ENCODE measurements at places on chromosomes 6 and 20. TPM values are rescaled to one million over a fixed set of nuclear protein-coding genes. Genes with fewer than 3 reads are reported as not detected.
A peak's percentile ranks its signal among the peaks of the same experiment; 100 is the strongest.

DNA sequence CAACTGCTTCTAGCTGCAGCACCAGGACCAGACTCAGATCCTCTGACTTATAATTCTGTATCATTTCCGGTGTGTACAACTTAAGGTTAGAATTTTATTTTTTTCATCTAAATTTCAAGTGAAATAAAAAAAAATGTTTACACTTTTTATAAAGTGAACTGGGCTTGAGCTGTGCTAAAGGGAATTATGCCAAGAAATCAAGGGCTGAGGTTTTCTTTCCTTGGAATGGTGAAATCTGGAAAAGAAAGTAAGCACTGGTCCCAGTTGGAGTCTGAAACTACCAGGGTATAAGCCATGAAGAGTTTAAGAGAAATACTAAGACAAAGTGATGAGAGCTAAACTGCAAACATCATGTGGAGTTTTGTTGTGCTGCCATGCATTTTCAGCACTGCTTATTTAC, 21.7 kb upstream of the FYN start:
- no peak for DNase-seq

DNA sequence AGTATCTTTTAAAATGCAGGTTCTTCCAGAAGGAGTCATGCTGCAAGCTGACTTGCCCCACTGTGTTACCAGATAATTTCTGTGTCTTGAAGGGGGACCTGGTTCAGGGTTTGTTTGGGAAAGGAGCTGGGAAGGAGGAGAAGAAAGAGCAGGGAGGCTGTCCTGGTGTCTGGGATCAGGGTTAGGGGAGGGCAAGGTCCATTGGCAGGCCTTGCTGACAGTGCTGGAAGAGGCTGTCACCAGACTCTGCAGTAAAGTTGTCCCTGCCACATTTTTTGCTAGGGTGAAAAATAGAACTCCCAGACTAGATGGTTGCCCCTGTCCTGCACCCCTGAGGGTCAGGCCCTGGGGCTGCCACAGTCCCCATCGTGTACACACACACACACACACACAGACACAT, 14.9 kb downstream of the GLP1R start:
- no peak for DNase-seq

DNA sequence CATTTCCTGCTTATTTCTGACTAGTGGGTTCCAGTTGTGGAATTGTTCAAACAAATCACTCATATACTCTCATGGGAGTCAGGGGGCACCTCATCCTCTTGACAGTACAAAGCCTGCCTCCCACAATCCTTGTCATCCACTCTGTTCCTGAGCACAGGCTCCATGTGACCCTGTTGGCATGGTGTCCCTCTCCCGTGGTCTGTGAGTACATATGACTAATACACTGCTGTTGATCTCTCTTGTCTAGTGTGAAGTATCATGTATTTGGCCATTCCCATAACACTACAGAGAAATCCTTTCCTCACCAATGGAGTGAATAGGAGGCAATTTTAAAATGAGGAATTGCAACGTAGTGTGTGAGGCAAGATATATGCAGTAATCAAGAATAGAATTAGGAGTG, 185.3 kb downstream of the OGFRL1 start:
- DNase-seq = peak; percentile 88

- no peak for DNase-seq
These were observed 149.1 kb upstream of the IMPG1 start for GRCh38 chr6:76221525-76221924.

DNA sequence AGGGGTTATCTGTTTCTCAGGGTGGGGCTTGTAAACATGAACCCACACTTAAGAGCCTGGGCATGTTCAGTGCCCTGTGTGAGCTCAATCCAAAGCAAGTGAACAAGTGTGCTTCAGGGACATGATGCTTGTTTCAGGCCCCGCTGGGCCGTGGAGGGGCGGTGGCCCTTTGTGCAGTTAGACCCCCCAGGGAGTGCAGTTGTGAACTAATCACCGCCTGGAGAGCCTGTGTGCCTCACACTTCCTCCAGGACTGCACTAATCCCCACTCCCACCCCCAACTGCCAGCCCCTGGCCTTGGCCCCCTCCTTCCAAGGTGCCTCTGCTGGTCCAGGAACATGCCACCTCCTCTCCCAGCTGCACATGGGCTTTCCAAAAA, 58.1 kb downstream of the RREB1 start:
- DNase-seq = peak; percentile 52

- DNase-seq = no peak
These were observed 211.9 kb downstream of the PREX1 start for GRCh38 chr20:48615871-48616270.

DNA sequence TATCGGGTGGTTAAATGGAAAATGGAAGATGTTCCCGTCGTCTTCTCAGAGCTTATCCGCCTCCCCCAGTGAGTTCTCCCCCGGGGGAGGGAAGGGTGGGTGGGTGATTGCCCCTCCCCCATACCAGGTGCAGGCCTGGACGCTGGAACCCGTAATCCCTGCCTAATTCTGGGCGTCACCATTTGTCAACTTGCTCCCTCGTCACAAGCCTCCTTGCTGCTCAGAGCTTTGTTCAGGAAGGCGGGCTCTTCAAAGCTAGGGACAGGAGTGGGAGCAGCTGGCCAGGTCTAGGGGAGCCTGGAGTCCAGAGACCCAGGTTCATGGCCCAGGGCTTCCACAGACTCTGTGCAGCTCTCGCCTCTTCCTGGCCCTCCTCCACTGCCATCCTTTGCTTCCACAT, 25.6 kb downstream of the CDH22 start:
- no peak for DNase-seq

GRCh38 chr6:47016261-47016660, 25.9 kb downstream of the ADGRF1 start:
- DNase-seq = no peak

DNA sequence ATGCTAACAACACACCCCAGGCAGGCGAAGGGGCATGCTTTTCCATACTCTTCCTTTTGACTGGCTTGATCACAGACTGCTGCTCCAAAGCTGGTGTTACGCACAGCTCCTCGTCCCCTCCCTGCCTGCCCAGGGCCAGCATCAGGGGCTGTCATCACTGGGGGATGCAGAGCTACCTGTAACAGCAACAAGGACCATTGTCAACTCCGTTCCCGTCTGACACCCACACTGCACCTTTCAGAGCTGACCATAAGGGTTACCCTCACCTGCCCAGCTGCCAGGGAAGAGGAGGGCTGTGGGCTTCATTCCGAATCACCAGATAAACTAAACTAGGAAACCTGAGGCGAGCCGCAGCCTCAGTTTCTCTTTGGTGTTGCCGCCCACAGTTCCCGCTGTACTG, 15.4 kb downstream of the NQO2 start:
- DNase-seq = no peak

DNA sequence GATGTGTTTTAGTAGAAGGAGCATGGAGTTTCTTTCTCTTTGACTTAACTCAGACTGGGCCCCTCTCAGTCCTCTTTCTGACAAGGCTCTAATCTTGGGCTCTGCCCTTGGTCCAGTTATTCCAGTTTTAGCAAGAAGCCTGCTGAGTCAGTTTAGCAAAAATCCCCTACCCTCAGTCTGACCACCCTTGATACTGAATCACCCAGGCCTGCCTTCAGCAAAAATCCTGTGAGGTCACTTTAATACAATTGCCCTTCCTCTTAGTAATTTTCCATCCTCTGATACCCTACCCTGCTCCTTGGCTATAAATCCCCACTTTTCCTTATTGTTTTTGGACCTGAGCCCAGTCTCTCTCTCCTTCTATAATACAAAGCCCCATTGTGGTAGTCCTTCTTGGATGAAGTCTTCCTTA, 326.7 kb upstream of the NOX3 start:
- DNase-seq = peak; percentile 97

DNA sequence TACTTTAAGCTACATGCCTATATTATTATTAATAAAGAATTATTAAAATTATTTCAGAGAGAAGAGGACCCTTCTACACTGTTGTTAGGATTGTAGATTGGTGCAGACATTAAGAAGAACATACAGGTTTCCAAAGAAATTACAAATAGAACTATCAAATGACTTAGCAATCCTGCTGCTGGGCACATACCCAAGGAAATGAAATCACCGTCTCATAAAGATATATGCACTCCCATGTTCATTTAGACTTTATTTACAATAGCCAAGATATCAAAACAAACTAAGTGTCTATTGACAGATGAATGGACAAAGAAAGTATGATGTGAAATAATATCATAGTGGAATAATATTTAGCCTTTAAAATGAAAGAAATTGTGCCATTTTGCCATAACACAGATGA, 687.7 kb upstream of the POU3F2 start:
- no peak for DNase-seq

- DNase-seq = no peak
These were observed 12.1 kb upstream of the SERINC3 start for GRCh38 chr20:44533928-44534327.

GRCh38 chr6:41061196-41061726, 8.3 kb downstream of the APOBEC2 start:
- no peak for DNase-seq

GRCh38 chr6:81694855-81695254, 57.6 kb downstream of the TENT5A start:
- DNase-seq = no peak

GRCh38 chr6:156427345-156427744, 349.8 kb upstream of the ARID1B start:
- DNase-seq = peak; percentile 95

DNA sequence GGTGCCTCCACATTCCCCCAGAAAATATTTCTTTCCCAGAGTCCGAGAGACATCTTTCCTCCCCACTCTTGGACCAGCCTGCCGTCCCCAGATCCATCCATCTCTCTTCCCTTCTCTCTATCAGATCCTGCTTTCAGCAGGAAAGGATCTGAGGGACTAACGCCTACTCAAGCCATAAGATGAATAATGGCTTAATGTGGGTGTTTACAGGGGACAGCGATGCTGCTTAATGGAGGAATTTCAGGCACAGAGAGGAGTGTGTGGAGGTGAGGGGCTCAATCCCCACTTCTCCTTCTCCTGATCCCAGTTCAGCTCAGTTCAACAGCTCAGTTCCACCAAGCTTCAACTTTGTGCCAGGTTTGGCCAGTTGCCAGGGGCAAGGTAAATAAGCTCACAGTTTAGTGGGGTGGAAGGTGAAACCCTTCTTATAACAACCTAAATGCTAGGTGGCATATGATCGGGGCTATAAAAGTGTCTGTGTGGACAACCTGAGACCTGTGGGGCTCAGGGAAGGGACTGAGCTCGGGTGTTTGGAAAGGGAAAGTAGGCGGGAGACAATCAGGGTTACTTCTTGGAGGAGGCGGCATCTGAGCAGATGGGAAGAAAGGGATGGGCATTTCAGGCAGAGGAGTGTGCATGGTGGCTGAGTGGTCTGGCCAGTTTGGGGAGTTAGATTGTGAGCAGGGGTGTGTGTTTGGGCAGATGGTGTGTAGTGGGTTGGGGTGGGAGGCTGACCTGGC, 55.8 kb downstream of the CDH22 start:
- DNase-seq = no peak

DNA sequence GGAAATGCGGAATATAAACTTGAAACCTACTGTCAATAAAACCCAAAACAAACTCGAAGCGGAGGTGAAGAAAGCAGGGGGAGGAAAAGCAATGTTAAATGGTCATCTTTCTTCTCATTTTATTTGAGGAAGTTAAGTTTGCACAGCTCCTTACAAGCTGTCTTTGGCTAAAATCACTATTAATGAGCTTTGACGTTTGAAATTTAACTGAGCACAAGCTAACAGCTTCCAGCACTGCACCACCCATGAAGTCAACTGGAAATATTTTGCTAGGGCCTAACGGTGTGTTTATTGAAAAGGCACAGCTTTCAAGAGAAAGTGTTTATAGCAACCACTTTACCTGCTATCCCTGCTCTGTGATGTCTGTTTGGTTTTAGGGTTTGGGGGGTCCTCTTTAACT, 103.8 kb downstream of the PKHD1 start:
- DNase-seq = no peak

DNA sequence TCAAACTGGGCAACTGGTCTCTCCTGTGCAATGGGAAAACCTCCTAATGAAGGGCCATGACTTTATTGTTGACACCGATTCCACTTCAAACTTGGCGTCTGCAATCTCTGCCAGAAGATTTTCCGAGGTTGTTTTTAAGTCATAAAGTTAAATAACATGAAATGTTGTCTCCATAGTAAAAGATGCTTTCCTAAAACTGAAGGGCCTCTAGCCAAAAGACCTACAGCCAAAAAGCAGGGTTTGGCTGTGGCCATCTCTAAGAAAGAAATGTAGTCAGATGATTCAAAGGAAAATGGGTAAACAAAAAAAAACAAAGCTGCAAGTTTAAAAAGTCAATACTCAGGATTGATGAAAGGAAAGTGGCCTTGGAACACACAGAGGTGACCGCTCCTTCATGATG, 14.1 kb downstream of the CD93 start:
- no peak for DNase-seq

DNA sequence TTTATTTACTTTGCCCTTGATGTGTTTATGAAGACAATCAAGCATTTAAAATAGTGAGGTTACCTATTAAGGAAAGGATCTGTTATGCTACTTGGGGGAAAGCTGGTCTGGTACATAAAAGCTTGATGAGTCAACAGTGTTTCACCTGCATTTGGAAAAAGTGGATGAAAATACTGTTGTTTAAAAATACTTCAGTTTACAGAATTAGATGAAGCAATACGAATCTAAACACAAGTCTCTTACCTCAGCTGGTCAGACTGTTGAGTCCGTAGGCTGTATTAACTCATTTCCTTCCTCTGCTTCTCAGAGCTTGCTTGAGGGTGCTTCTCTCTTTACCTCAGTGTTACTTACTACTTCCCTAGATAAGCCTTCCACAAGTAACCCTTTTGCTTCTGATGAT, 36.1 kb downstream of the NKX2-4 start:
- no peak for DNase-seq

DNA sequence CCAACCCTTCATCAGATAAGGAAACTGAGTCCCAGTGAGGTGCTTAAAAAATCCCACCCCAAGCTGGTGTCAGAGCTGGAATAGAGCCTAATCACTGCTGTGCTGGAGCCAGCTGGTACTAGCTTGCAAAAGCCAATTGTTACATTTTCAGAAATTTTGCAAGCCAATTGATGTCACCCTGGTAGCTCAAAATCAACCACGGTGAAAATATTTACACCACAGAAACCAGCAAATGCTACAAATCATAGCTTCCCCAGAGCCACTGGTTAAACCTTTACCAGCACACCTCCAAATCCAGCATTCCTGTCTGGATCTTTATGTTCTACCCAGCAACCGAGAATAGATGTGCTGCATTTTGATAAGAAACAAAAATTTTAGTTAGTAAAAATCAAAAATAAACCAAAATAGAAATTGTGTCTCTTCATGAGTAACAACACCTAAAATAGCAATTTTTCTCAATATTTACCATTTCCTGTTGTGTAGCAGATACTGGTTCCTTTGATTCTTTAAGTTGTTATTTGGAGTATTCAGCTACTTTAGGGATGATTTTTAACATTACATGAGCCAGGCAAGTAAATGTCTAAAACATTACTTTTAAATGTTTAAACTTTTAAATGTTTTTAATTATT, 7.2 kb upstream of the LCA5 start:
- DNase-seq = no peak

SOX18 gene
- 1.9 TPM for total RNA-seq

ZNF133 gene
- total RNA-seq = 18.1 TPM

HACE1 gene
- 8.8 TPM for total RNA-seq

CLIC5 gene
- not detected for total RNA-seq

ENPP5 gene
- not detected for total RNA-seq

FKBP1C gene
- total RNA-seq = 0.41 TPM

KIF25 gene
- total RNA-seq = not detected

WDR27 gene
- total RNA-seq = 13.6 TPM
